ENCODE measurements at places on chromosomes 1 and 21.

GRCh38 chr1:218480137-218480536 is 135.0 kb downstream of the TGFB2 start:
- H3K4me3 ChIP-seq, result no peak overlapping the region
- no peaks in the 10 kb centered on the region for H3K36me3 ChIP-seq
- H3K4me1 ChIP-seq, result no peaks in the 10 kb centered on the region
- H3K27ac ChIP-seq, result no peak overlapping the region
- DNase-seq, result no peak
- H3K27me3 ChIP-seq, result no peaks in the 10 kb centered on the region

- H3K4me1 ChIP-seq, result 0 out of 2 replicates have a peak, but pooled peaks cover 4% of the 10 kb centered on the region
- no peaks in the 10 kb centered on the region for H3K27me3 ChIP-seq
- no peaks in the 10 kb centered on the region for H3K36me3 ChIP-seq
- no peak overlapping the region for H3K4me3 ChIP-seq
- H3K27ac ChIP-seq, result no peak overlapping the region
Measured at GRCh38 chr1:3594706-3595377, 16.5 kb downstream of the MEGF6 start.

- H3K27me3 ChIP-seq, result no peaks in the 10 kb centered on the region
- peaks cover 11% of the 10 kb centered on the region for H3K4me1 ChIP-seq
- no peak for DNase-seq
- no peaks in the 10 kb centered on the region for H3K36me3 ChIP-seq
- H3K4me3 ChIP-seq, result no peak overlapping the region
- no peak overlapping the region for H3K27ac ChIP-seq
Measured at GRCh38 chr1:245313576-245313975, 158.8 kb downstream of the KIF26B start.

GRCh38 chr1:115310581-115311473 is 27.2 kb downstream of the NGF start:
- H3K36me3 ChIP-seq, result no peaks in the 10 kb centered on the region
- no peak for DNase-seq
- H3K4me3 ChIP-seq, result no peak overlapping the region
- H3K27ac ChIP-seq, result no peak overlapping the region
- no peaks in the 10 kb centered on the region for H3K27me3 ChIP-seq

DNA sequence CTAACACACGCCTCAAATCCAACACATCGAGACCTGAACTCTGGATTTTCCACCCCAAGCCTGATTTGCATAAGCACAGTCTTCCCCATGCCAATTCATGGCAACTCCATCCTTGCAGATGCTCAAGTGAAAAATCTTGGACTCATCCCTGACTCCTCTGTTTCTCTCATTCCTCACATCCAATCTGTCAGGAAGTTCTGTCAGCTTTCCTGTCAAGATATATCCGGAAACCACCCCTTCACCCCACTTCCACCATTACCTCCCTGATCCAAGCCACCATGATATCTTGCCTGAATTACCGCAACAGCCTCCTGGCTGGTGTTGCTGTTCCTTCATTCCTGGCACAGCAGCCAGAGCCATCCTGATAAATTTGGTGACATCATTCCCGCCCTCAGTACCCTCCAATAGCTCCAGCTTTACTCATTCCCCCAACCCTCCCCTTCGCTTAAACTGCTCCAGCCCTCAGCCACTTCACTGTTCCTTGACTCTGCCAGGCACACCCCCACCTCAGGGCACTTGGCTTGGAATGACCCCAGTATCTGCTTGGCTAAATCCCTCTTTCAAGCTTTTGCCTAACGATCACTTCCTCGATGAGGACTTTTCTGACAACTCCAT is 17.4 kb downstream of the TCEA3 start:
- 0 out of 2 replicates have a peak, but pooled peaks cover 5% of the 10 kb centered on the region for H3K4me1 ChIP-seq
- DNase-seq, result no peak
- no peaks in the 10 kb centered on the region for H3K36me3 ChIP-seq
- H3K27me3 ChIP-seq, result peaks cover 1% of the 10 kb centered on the region

All from GM12878 (cell line).